T-helper 9 cell (primary cell): ENCODE measurements at places on chromosomes 11 and 22.

- DNase-seq, result no peak
These were observed 637.0 kb downstream of the OPCML start for GRCh38 chr11:132895340-132895739.

DNA sequence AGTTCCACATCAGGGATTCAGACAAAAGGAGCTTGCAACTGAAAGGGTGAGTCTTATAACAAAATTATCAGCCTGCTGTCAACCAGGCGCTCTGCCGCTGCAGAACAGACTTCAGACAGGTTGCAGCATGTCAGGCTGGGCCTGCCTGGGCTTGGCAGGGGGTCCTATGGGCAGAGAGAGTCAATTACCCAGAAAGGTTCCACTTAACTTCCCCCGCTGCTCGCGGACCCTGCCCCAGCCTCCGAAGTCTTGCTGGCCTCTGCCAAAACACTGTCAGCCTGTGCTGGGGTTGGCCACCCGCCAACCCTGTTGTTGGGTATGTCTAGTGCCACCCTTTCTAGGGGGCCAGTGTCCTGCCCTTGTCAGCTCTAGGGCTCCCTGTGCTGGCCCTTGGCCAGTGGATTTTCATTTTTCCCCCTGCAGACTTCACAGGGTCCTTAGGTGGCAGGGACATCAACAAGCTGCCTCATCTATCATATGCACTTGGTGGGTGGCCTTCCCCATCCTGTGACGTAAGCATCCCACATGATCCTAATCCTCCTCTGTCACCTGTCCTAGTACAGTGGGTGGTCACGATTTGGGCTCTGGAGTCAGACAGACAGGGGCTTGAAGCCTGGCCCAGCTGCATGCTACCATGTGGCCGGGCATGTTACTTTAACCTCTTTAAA is 166.5 kb upstream of the CADM1 start:
- DNase-seq, result no peak

DNA sequence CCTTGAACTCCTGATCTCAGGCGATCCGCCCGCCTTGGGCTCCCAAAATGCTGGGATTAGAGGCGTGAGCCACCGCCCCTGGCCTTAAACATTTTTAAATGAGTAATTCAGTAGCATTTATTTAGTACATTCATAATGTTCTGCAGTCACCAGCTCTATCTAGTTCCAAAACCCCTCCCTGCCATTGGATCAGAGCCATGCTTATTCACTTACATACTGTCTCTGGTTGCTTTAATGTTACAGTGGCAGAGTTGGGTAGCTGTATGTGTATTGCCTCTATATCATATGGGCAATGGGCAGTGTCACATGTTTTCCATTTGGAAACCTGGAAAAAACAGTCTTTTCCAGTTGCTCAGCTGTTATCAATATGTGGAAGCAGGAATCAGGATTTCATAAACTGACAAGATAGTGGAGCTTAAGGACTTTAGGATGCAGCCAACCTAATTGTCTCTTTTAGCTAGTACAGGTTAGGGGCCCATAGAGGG is 10.5 kb downstream of the COA4 start:
- DNase-seq, result no peak

DNA sequence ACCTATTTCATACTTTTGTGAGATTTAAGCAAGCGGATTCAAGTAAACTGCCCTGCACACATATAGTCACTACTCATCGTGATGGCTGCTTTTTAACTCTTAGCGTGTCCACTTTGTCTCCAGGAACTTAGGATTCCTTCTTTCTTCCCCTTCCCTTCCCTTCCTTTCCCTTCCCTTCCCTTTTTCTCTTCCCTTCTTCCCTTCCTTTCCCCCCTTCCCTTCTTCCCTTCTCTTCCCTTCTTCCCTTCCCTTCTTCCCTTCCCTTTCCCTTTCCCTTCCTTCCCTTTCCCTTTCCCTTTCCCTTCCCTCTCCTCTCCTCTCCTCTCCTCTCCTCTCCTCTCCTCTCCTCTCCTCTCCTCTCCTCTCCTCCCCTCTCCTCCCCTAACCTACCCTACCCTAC is 65.9 kb downstream of the LIF start:
- DNase-seq, result no peak

- no peak for DNase-seq
These were observed 238.4 kb downstream of the TBC1D22A start for GRCh38 chr22:47000888-47001287.

- no peak for DNase-seq
These were observed 79.7 kb downstream of the SHANK2 start for GRCh38 chr11:71172680-71173079.

DNA sequence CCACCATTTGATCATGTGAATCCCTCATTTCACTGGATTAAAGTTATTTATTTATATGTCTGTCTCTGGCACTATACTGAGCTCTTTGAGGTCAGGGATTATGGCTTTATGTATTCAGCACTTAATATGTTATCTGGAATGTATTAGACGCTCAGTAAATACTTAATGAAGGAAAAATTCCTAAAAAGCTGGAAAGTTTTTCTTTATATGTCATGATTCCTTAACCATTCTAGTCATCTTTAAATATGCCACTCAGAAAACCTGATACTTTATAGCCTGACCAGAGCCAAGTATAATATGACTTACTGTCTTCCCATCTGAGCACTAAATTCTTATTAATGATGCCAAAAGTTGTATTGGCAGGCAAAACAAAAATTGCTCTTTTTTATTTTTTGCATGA is 27.1 kb downstream of the RNF169 start:
- no peak for DNase-seq

DNA sequence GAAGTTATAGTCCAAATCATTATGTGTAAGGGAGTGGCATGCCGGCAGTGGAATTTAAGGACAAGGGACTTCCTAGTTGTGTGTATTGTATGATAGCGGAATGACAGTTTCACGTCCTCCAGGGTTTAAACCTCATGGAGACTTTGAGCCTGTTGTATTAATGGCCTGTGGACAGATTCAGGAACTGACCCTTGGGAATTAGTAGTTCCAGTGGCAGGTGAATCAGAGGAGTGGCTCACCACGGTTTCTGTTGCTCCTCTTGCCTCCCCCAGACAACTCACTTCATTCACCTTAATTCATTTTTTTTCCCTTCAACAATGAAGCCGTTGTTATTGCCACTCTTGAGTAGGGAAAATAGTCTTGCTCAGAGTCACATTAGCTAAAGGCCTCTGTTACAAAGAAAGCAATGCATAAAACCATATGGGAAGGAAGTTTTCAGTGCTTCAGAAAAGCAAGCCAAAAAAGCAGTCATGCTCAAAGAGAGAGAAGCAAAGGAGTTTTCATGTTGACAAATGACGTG is 22.6 kb downstream of the AMOTL1 start:
- no peak for DNase-seq

- no peak for DNase-seq
These were observed 2.6 kb upstream of the ATG2A start for GRCh38 chr11:64919627-64920026.

DNA sequence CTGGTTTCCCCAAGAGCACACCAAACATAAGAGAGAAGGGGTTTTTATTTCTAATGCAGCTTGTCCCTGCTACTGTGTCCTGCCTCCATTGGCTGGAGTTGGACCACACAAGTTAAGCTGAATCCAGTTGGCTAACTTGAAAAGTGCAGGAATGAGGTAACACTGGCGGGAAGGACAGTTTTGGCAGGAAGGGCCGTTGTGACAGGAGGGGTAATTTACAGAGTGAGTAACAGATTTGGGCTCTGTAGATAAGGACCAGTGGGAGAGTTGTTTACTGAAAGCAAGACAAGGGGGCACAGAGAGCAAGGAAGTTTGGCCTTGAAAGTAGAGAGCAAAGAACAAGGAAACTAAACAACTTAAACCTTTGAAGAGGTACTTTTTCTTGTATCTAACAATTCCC is 1623.3 kb upstream of the RAG2 start:
- DNase-seq, result no peak

GRCh38 chr22:24541681-24542515 is 13.0 kb downstream of the GUCD1 start:
- no peak for DNase-seq
